ENCODE measurements at places on chromosomes 1 and 21.

DNA sequence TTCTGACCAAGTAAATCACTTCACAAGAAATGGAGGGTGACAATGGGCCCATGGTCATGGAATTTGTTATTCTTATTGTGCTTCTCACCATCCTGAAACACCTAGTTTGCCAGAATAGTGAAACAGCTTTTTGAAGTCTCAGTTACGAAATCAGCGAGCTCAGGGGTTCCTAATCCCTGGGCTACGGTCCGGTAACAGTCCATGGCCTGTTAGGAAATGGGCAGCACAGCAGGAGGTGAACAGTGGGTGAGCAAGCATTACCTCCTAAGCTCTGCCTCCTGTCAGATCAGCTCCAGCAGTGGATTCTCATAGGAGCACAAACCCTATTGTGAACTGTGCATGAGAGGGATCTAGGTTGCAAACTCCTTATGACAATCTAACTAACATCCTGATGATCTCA, 1356.3 kb downstream of the KCNT2 start:
- DNase-seq: no peak

GRCh38 chr1:206944703-206945102, 1.6 kb downstream of the PIGR start:
- no peak for DNase-seq

DNA sequence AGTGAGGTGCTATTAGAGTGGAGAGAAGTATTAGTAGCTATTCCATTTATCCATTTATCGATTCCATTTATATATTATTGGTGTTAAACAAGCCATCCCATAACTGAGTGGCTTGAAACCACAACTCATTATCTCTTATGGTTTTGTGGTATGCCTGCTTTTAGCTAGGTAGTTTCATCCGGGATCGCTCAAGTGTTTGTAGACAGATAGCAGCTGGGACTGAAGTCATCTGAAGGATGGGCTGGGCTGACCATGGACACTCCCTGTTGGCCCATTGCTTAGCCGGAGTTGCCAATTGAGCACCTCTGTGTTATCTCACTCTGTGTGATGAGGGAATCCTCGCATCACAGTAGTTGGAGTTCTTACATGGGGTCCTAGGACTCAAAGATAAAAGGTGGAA, 622.5 kb downstream of the PLA2G4A start:
- DNase-seq: no peak

DNA sequence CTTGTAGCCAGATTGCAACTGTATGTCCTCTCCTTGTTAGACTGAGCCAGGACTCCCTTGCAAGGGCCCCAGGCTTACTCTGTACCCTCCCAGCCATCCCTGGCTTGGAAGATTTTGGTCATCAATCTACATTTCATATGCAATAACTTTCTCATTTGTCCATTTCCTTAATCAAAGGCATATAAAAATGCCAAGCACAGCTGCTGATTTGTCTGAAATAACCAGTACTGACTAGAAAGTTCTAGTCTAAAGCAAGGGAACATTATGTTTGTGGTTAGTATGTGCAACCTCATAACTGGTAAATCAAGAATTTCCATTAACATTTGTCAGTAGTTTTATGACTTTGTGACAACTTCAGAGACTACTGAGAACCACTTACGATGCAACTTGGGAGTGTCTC, 370.2 kb downstream of the ST6GALNAC3 start:
- DNase-seq: no peak

- DNase-seq: peak; percentile 68
Measured at GRCh38 chr1:215526147-215526845, 40.8 kb upstream of the KCTD3 start.

- no peak for DNase-seq
Measured at GRCh38 chr1:187817782-187818181, 989.0 kb downstream of the PLA2G4A start.

DNA sequence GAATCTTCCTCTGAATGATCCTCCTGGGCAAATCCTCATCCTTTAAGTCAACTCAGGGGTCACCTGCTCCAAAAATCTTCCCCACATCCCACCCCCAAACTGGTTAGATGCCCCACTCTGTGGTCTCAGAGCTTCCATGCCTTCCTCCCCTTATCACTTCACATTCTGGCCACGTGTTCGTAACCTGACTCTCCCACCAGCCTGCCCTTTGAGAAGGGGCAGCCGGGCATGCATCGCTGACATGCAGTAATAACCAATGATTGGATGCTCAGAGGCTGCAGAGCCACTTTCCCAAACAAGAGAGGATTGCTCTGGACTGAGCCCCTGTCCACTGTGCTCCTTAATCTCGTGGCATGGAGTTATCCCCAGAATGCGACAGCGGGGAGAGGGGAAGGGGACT, 7.0 kb downstream of the LELP1 start:
- DNase-seq: no peak

GRCh38 chr1:112040891-112041740, 51.6 kb upstream of the KCND3 start:
- DNase-seq: no peak

- DNase-seq: peak; percentile 81
Measured at GRCh38 chr1:234670967-234671626, 61.1 kb upstream of the IRF2BP2 start.

GRCh38 chr1:231369282-231369681, 31.2 kb downstream of the SPRTN start:
- DNase-seq: no peak

- DNase-seq: no peak
Measured at GRCh38 chr1:92314024-92314423, 15.2 kb downstream of the RPAP2 start.

DNA sequence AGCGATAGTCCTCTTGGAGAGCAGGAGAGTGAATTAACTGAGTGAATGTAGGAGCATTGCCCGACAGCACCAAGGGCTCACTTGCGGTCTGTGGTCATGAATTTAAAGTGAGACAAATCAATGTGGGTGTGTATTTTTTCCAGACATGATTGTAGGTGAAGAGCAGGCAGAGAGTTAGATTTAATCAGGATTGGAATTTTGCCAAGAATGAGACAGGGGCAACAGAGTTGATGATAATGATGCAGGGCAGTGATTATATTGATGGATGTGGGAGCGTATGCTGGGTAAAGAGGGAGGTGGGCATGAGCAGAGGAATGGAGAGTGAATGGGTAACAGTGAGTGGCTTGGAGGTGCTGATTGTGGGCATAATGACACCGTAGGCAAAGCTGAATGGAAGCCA, 20.0 kb upstream of the SYT6 start:
- no peak for DNase-seq

DNA sequence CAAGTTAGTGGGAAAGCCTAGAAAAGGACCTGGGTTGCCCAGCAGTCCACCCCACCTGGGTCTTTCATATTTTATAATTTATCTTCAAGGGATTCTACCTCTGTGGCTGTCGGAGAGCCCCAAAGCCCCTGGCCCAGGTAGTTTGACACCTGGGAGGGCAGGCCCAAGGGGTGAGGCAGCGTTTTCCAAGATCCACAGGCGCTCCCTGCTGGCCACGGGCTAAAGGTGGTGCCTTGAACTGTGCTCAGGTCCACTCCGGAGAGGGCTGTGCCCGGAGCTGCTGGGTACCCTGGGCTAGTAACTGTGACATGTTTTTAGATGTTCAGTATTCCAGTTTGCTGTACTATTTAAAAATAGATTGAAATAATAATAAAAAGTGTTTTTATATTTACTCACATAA, 37.2 kb upstream of the CRNN start:
- DNase-seq: no peak

- DNase-seq: peak; percentile 66
Measured at GRCh38 chr1:85297855-85298629, 21.6 kb upstream of the BCL10 start.

- no peak for DNase-seq
Measured at GRCh38 chr1:38135625-38136414, 89.2 kb upstream of the POU3F1 start.

- DNase-seq: no peak
Measured at GRCh38 chr1:147726168-147726567, 34.2 kb downstream of the GJA5 start.

DNA sequence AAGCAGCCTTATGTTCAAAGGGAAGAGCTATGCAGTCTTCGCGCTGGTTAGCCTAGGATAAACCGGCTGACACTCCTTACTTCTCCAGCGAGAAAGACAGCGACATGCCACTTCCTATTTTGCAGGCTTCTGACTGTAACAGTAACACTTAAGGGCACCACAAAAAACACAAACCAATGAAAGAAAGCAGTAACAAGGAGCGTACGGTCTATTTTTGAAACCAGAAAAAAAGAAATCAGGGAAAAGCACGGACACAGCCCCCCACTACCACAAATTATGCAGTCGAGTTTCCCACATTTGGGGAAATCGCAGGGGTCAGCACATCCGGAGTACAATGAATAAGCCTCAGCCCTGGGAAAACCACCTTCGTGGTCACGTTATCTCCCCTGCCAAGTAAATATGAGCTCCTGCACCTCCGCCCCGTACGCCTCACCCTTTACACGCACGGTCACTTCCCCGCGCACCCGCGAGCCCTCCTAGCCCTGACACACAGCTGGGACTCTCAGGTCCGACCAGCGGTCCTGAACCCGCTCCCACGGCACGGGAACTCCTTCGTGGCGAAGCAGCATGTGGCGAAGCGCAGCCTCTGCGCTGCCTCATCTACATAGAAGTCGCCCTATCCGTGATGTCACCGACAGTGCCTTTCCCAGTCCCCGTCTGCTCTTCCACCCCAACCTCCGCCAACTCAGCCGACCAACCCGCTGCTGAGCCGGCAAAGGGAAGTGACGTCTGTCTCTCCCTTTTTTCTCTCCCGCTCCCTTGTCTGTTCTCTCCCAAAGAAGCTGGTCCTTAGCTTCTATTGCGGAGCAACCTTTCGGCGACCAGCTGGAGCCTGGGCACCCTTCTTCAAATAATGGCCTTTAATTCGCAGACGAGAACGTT, 40.9 kb upstream of the PPIAL4F start:
- peak; percentile 87 for DNase-seq

DNA sequence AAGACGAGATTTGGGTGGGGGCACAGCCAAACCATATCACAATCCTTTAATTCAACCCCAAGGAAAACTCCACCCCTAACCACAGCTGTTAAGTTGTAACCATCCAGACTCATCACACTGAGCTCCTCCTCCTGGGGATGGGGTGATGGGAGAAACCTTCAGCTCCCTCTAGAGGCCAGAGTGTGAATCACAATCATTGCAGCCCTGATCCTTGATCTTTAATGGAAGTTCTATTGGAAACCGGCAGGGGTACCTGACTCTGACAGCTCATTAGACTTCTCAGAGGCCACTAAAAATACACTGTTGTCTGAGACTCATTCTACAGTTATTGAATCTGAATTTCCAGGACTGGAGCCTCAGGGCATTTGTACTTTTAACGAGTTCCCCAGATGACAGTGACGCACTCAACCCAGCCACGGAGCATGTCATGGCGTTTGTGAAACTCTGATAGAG, 127.2 kb downstream of the IGSF21 start:
- no peak for DNase-seq

DNA sequence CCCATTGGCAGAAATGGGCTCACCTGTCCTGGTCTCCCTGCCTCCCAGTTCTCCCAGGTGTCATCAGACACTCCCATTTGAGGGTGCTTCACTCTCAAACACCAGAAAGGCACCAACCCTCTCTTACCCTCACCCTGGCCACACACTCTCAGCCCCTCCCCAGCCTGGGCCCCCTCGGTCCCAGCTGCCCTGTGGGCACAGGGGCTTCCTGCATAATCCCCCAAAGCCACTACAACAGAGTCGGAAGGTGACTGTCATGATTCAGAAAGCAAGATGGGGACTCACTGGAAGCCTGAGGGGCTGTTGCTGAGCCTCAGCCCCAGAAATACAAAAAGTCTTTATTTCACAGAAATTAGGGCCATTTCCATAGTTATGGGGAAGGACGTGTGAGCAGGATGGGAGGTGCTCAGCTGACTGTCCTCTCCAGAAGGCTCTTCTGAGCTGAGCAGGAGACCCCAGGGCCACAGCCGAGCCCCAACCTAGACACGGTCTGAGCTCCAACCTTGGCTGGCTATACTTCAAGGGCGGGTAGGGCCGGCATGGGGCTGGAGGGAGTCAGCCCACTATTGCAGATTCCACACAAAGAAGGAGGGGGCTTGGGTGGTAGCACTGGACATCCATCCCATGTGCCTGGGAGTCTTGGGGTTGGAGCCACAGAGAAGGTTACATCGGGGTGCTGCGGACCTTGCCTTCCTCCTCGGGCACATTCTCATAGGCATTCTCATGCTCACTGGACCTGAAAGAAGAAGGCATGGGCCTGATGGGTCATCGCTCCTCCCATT, 6.3 kb downstream of the PDZK1IP1 start:
- no peak for DNase-seq

GRCh38 chr1:52996653-52997052, 65.4 kb upstream of the PODN start:
- no peak for DNase-seq

DNA sequence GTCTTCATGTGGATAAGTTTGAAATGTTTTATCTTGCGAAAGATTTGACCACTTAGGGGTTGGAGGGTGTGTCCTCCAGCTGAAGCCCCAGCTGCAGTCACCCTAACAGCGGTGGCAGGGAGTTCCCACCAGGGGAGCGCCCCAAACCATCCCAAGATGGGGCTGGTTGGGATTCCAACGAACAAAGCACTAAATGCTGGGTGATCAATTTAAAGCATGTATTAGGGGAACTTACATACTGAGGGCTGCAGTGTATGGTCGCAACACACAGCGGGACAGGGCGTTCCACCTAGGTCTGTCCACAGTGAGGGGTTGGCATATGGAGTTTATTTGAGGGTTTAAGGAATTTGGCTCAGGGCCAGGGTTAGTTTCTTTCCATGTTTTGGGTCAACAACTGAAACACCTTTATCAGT, 26.3 kb downstream of the SLC37A1 start:
- DNase-seq: no peak

- DNase-seq: no peak
Measured at GRCh38 chr1:90919900-90920299, 101.9 kb downstream of the ZNF644 start.

GRCh38 chr1:178527117-178527516, 14.2 kb downstream of the TEX35 start:
- no peak for DNase-seq

GRCh38 chr1:39992234-39992633, 37.3 kb downstream of the MFSD2A start:
- no peak for DNase-seq

DNA sequence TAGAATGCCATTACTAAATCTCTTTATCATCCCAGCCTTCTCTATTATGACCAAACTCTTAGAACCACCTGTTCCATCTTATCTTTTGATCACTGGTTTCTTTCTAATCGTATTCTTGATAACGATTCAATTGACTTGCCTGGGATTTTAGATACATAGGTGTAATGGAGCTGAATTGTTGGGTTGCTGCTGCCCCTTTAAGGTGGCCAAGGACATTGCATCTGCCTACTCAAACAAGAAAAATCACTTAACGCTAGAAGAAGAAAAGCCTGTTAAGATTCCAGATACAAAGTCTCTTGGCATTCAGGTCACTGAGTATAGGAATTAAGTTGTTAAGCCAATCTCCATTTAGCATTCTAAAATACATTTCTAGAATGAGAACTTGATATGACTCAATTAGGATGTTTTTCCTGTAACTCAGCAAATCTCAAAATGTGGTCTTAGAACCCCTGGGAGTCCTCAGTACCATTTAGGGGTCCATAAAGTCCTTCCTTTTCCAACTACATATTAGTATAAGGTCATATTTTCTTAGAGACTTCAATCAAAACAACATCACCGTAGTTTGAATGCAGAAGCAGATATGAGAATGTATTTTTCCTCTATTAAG, 12.4 kb downstream of the NEXN start:
- no peak for DNase-seq

Measured in NCI-H774 (cell line).